Glutamatergic neuron (in vitro differentiated cells): ENCODE measurements at places on chromosomes 5 and 9. TPM values are rescaled to one million over a fixed set of nuclear protein-coding genes. Genes with fewer than 3 reads are reported as not detected.

The EMB gene
- 19.7 TPM for total RNA-seq

The DIPK1B gene
- 71.3 TPM for total RNA-seq

The TAF1L gene
- not detected for total RNA-seq

The SLC6A7 gene
- total RNA-seq, result not detected

DNA sequence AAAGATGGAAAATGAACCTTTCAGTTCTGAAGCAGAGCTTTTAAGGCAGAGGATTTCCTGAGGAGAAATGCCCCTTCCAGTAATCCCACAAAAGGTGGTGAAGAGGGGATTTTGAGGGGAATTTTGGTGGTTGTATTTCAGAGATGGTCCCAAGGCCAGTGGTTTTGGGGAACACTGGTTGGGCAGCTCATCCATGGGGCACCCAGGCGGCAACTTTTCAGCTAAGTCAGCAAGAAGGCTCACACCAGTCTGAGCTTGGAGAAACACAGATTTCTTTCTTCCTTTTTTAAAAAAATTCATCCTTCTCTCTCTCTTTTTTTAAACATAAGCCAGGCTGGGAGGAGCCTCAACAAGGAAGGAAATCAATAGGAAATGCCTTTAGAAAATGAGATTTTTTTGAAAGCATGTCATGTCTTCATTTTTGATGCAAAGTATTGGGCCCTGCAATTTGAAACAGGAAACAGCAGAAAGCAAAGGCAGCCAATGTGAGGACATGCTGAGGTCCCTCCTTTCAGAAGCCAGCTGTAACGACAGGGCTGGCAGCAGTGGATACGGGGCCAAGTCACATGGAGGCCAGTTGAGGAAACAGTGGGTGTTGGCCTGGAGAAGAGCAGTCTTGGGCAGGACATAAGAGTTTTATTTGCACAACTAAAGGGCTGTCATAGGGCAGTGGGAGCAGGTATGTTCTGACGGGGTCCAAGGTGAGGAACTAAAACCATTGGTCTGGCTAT lies 155.3 kb upstream of the KLF4 start:
- DNase-seq, result no peak

- DNase-seq, result no peak
Measured at GRCh38 chr5:87061046-87061445, 206.6 kb upstream of the RASA1 start.

DNA sequence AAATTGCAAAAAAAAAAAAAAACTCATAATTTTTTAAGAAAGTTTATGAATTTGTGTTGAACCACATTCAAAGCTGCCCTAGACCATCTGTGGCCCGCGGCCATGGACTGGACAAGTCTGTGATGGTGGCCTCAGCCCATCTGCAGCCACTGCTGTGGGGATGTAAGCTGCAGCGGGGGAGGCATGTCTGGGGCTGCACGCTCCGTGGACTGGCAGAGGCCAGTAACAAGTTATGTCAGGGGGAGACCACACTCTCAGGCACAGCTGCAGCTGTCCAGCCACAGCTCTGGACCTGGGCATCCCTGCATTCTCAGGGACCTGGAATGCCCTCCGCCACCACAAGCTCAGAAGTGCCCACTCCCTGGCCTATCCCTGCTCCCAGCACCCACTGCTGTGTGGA lies 1272.3 kb upstream of the CDH9 start:
- DNase-seq, result no peak

GRCh38 chr5:63011158-63011557 lies 432.5 kb downstream of the LRRC70 start:
- no peak for DNase-seq

- no peak for DNase-seq
Measured at GRCh38 chr5:160555971-160556631, 134.4 kb downstream of the PTTG1 start.

GRCh38 chr5:66810848-66811261 lies 214.7 kb downstream of the MAST4 start:
- no peak for DNase-seq
